ENCODE measurements at places on chromosomes 3 and 15. TPM values are rescaled to one million over a fixed set of nuclear protein-coding genes. Genes with fewer than 3 reads are reported as not detected.
A peak's percentile ranks its signal among the peaks of the same experiment; 100 is the strongest.

Gene TTC14
- 42.4 TPM for total RNA-seq

Gene TLR9
- 0.25 TPM for total RNA-seq

Gene CISH
- 0.75 TPM for total RNA-seq

Gene EPHA6
- 0.99 TPM for total RNA-seq

Gene CLK3
- 65.8 TPM for total RNA-seq

Gene SYNPR
- not detected for total RNA-seq

Gene ARL14
- total RNA-seq: 0.22 TPM

Gene ACAN
- total RNA-seq: 0.34 TPM

Gene ATP13A5
- not detected for total RNA-seq

Gene SUSD5
- 2.9 TPM for total RNA-seq

Gene CKMT1A
- total RNA-seq: 1.2 TPM

Gene RPS27L
- 428 TPM for total RNA-seq

- no peaks in the 10 kb centered on the region for H3K27me3 ChIP-seq
- H3K36me3 ChIP-seq: no peaks in the 10 kb centered on the region
- H3K4me1 ChIP-seq: no peaks in the 10 kb centered on the region
- no peak overlapping the region for H3K4me3 ChIP-seq
These were observed 43.1 kb downstream of the SAMMSON start for GRCh38 chr3:70042641-70043040.

- no peak overlapping the region for H3K27ac ChIP-seq
- H3K36me3 ChIP-seq: no peaks in the 10 kb centered on the region
- peaks cover 7% of the 10 kb centered on the region for H3K4me1 ChIP-seq
- no peak for DNase-seq
- peaks cover 11% of the 10 kb centered on the region for H3K27me3 ChIP-seq
- H3K4me3 ChIP-seq: no peak overlapping the region
These were observed 147.1 kb downstream of the NUP210 start for GRCh38 chr3:13272831-13273603.

GRCh38 chr15:80087104-80087503, 27.6 kb downstream of the ZFAND6 start:
- H3K4me3 ChIP-seq: no peak overlapping the region
- no peaks in the 10 kb centered on the region for H3K36me3 ChIP-seq
- no peaks in the 10 kb centered on the region for H3K27me3 ChIP-seq
- no peak overlapping the region for H3K27ac ChIP-seq

DNA sequence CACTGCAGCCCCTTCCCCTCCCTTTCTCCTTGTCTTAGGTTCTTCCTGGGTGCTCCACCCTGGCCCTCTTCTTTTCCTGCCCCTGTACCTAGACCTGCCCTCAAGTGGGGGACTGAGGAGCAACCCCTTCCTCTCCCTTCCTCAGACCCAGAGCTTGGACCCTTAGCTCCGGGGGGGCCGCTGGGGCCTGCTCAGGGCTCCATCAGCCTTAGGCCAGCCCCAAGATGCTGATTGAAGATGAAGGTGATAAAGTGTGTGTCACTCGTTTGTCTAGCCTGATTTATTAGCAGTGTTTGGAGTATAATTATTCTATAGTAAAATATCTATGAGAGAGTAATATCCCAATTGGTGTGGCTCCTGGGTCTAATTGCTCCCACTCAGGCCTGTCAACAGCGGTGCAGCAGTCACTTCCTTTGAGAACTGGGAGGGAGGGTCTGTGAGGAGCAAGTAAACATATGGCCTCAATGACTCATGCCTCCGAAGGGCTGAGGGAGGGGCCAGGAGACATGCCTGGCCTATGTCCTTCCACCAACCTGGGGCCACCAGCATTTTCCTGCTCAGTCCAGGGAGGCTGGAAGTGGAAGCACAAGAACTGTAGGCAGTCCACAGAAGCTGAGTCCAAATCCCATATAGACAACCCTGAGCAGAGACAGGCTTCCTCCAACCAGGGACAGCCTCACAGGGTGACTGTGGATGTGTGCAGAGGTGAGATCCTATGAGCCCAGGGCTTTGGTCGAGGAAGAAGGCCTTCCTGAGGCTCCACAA, 123.2 kb downstream of the DNAJB8 start:
- H3K36me3 ChIP-seq: no peaks in the 10 kb centered on the region
- DNase-seq: peak; percentile 51
- H3K4me3 ChIP-seq: no peak overlapping the region
- H3K4me1 ChIP-seq: peaks cover 10% of the 10 kb centered on the region
- no peaks in the 10 kb centered on the region for H3K27me3 ChIP-seq

GRCh38 chr3:97138914-97139541, 324.6 kb downstream of the EPHA6 start:
- no peaks in the 10 kb centered on the region for H3K36me3 ChIP-seq
- H3K27ac ChIP-seq: no peak overlapping the region
- no peak overlapping the region for H3K4me3 ChIP-seq
- no peak for DNase-seq
- no peaks in the 10 kb centered on the region for H3K27me3 ChIP-seq

GRCh38 chr3:29694783-29695182, 413.9 kb downstream of the RBMS3 start:
- H3K27ac ChIP-seq: peak overlapping the region; percentile 87
- H3K27me3 ChIP-seq: no peaks in the 10 kb centered on the region
- H3K4me3 ChIP-seq: no peak overlapping the region

DNA sequence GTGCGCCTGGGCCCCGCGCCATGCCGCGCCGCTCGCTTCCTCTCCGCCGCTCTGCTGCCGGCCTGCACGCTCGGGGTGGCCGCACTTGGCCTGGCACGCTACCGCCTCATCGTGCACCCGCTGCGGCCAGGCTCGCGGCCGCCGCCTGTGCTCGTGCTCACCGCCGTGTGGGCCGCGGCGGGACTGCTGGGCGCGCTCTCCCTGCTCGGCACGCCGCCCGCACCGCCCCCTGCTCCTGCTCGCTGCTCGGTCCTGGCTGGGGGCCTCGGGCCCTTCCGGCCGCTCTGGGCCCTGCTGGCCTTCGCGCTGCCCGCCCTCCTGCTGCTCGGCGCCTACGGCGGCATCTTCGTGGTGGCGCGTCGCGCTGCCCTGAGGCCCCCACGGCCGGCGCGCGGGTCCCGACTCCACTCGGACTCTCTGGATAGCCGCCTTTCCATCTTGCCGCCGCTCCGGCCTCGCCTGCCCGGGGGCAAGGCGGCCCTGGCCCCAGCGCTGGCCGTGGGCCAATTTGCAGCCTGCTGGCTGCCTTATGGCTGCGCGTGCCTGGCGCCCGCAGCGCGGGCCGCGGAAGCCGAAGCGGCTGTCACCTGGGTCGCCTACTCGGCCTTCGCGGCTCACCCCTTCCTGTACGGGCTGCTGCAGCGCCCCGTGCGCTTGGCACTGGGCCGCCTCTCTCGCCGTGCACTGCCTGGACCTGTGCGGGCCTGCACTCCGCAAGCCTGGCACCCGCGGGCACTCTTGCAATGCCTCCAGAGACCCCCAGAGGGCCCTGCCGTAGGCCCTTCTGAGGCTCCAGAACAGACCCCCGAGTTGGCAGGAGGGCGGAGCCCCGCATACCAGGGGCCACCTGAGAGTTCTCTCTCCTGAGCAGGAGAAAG, 951 bp downstream of the GPR62 start:
- peaks cover 7% of the 10 kb centered on the region for H3K27me3 ChIP-seq
- peaks cover 4% of the 10 kb centered on the region for H3K36me3 ChIP-seq
- H3K4me1 ChIP-seq: peaks cover 9% of the 10 kb centered on the region
- peak; percentile 47 for DNase-seq

DNA sequence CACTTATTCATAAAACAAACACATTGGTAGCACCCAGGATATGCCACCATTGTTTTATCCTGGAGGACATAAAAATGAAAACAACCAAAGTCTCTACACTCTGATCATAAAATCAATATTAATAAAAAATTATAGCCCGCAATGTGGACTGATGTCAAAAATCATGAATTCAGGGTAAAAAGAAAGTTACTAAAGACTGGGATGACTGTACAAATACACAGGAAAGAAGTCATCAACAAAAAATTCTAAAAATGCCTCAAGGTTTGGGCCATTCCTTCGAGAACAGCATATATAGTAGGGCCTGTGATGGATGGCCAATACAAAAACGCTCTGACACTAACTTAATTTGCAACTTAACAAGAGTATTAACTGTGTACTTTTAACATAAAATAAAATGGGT, 76.8 kb downstream of the THBS1 start:
- peaks cover 12% of the 10 kb centered on the region for H3K4me1 ChIP-seq
- H3K36me3 ChIP-seq: no peaks in the 10 kb centered on the region
- no peak overlapping the region for H3K4me3 ChIP-seq
- no peaks in the 10 kb centered on the region for H3K27me3 ChIP-seq
- peak; percentile 84 for DNase-seq

DNA sequence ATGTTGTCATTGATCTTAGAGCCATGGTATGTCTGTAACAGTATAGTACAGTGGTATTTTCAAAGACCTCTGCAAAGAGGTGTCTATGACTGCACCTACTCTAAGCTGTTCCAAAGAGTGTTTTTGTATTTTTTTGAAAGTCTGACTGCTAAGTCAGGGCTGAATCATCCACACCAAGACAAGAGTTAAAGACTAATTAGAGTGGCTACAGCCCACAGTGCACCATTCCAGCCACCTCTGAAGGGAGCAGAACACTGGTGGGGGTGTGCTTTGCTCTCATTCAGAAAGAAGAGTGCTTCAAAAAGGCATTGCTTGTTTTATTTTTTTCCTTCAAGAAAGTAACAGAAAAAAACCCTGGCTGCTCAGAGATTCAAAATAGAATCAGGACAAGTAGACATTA, 301.4 kb downstream of the GABRG3 start:
- H3K36me3 ChIP-seq: no peaks in the 10 kb centered on the region
- no peak overlapping the region for H3K27ac ChIP-seq
- no peaks in the 10 kb centered on the region for H3K27me3 ChIP-seq
- peak; percentile 18 for DNase-seq
- H3K4me1 ChIP-seq: no peaks in the 10 kb centered on the region

- H3K4me3 ChIP-seq: no peak overlapping the region
- H3K27me3 ChIP-seq: no peaks in the 10 kb centered on the region
- no peak overlapping the region for H3K27ac ChIP-seq
- no peaks in the 10 kb centered on the region for H3K36me3 ChIP-seq
- DNase-seq: no peak
These were observed 26.0 kb downstream of the SLC6A6 start for GRCh38 chr3:14428087-14429033.

- H3K27me3 ChIP-seq: no peaks in the 10 kb centered on the region
- H3K27ac ChIP-seq: no peak overlapping the region
- H3K4me1 ChIP-seq: peaks cover 5% of the 10 kb centered on the region
- no peak overlapping the region for H3K4me3 ChIP-seq
- DNase-seq: no peak
These were observed 87.5 kb downstream of the CD200R1L start for GRCh38 chr3:112759210-112759609.

DNA sequence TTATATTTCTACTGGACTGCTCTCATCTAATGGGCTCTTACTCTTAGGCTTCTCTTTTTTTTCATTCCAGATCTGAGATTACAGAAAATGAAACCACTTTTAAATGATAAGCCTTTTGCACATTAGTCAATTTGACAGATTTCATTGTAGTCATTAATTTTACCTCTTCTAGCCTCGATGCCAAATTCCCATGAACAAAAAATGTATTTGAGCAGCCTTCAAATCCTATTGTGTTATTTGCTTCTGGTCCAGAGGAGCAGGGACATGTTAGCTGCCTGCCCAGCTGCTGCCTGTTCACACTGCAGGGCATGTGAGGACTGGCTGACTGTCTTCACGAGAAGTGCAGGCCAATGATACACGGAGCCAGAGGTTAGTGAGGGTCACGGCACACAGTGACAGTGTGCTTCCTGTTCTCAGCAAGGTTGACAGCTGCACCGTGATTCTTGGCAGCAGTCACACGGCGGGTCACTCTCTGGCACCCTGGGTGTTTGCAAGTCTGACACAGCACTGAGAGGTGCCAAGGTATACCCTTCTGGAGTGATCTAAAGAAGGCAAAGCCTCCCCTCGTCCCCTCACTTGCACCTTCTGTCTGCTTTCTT, 40.8 kb downstream of the KAT2B start:
- no peaks in the 10 kb centered on the region for H3K36me3 ChIP-seq
- peak; percentile 19 for DNase-seq
- no peak overlapping the region for H3K4me3 ChIP-seq
- H3K27ac ChIP-seq: no peak overlapping the region
- H3K27me3 ChIP-seq: no peaks in the 10 kb centered on the region
- no peaks in the 10 kb centered on the region for H3K4me1 ChIP-seq

DNA sequence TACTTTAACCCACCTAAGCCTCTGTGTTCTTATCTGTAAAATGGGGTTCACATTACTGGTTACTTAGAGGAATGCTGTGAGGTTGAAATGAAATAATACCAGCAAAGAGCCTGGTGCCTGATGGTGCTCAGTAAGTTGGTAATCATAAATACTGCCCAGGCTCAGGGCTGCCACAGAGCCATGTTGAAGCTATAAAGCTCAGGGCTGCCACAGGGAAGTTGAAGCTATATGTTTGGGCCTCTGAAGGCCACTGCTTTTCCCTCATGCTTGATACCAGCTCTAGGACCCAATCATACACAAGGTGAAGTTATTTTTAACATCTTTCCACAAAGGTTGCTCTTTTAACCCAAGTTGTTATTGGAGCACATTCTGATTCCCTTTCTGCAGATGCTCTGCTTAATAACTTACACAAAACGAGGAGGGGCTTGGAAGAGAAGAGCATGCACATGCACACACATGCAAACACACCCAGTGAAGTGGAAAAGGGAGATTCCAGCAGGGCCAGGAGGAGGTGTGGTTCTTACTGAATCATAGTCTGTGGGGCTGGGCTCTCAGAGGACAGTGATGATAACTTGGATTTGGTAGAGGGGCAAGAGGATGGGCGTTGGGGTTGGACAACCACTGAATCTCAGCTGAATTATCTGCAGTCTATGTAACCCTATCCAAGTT, 17.4 kb downstream of the PARP14 start:
- no peak overlapping the region for H3K27ac ChIP-seq
- no peaks in the 10 kb centered on the region for H3K36me3 ChIP-seq
- H3K27me3 ChIP-seq: no peaks in the 10 kb centered on the region
- H3K4me3 ChIP-seq: no peak overlapping the region

- no peaks in the 10 kb centered on the region for H3K27me3 ChIP-seq
- no peak overlapping the region for H3K4me3 ChIP-seq
- no peak overlapping the region for H3K27ac ChIP-seq
- peak; percentile 22 for DNase-seq
- no peaks in the 10 kb centered on the region for H3K4me1 ChIP-seq
These were observed 125.0 kb upstream of the TRIM42 start for GRCh38 chr3:140552898-140553297.

DNA sequence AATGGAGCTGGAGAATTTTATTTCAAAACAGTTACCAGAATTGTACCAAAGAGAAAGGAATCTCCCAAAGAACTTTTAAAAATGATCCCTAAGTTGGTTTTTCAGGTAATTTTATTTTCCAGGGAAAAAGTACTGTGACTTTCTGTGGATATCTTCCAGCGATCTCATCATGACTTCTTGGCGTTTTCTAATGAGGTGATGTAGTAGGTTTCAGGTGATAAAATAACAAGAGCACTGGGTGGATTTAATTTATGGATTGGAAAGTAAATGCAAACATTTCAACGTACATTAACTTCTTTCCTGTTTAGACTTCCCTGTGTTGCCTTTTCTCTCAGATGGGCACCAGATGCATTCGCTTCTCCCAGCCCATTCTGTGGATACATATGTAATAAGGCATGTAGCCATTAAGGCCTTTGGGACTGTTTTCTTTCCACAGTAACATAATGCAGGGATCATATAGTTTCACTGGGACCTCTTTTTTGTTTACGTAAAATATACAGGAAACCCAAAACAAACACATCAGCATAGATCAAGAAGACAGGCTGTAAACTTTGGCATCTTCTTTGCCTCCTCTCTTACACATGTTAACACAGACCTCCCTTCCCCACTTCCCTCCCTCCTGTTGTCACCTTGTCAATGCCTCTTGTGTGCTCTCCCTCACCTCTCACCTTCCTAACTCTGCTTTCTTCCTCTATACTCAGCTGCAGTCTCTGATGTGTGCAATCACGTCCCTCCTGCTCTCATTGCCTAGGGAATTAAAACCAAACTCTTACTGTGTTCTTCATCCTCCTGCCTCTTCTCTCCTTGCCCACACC, 13.0 kb downstream of the PHLDB2 start:
- H3K36me3 ChIP-seq: peaks cover 12% of the 10 kb centered on the region
- H3K4me1 ChIP-seq: peaks cover 18% of the 10 kb centered on the region
- no peak overlapping the region for H3K4me3 ChIP-seq
- H3K27me3 ChIP-seq: no peaks in the 10 kb centered on the region
- DNase-seq: no peak

Measured in astrocyte (in vitro differentiated cells and primary cell).